ENCODE measurements at places on chromosomes 13 and 19. TPM values are rescaled to one million over a fixed set of nuclear protein-coding genes. Genes with fewer than 3 reads are reported as not detected.

GRCh38 chr13:70960841-70961443 lies 852.7 kb upstream of the KLHL1 start:
- H3K4me1 ChIP-seq: no peaks in the 10 kb centered on the region
- peak; percentile 21 for DNase-seq
- no peaks in the 10 kb centered on the region for H3K27me3 ChIP-seq
- H3K4me3 ChIP-seq: no peak overlapping the region
- no peak overlapping the region for H3K27ac ChIP-seq

DNA sequence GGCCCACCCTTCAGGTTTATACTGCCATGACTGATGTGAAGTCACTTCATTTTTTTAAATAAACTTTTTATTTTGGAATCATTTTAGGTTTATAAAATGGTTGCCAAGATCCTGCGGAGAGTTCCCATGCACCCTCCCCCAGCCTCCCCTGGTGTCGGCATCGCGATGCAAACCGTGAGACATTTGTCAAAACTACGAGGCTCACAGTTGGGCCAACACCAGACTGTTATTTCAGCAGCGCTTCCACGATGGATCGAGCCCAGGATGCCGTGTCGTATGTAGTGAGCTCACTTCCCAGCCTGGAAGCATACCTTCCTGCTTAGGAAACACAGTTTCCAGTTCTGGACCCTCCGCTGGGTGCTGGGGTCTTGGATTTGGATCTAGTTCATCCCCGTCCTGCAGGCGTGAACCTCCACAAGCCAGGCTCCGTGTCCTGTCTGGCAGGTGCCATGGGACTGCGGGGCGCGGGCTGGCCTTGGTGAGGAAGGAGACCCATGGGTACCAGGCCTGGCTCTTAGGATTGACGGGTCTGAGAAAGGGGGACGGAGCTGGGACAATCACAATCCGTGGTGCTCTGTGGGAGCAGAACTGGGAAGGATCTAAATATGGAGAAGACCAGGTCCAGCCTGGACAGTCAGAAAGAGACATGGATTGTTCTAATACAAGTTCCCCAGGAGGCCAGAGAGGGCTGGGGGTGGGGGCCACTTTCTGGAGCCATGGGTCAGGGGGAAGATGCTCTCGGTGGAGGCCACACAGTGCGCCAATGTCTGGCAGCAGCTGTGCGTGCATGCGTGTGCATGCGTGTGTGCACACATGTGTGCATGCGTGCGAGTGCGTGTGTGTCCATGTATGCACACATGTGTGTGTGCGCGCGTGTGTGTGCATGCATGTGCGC lies 2.4 kb upstream of the SBK2 start:
- H3K27ac ChIP-seq: no peak overlapping the region
- DNase-seq: no peak
- H3K27me3 ChIP-seq: no peaks in the 10 kb centered on the region
- no peak overlapping the region for H3K4me3 ChIP-seq
- no peaks in the 10 kb centered on the region for H3K4me1 ChIP-seq

GRCh38 chr13:85386424-85386823 lies 412.8 kb downstream of the SLITRK6 start:
- no peak overlapping the region for H3K4me3 ChIP-seq
- H3K4me1 ChIP-seq: no peaks in the 10 kb centered on the region
- no peaks in the 10 kb centered on the region for H3K36me3 ChIP-seq
- no peak for DNase-seq

DNA sequence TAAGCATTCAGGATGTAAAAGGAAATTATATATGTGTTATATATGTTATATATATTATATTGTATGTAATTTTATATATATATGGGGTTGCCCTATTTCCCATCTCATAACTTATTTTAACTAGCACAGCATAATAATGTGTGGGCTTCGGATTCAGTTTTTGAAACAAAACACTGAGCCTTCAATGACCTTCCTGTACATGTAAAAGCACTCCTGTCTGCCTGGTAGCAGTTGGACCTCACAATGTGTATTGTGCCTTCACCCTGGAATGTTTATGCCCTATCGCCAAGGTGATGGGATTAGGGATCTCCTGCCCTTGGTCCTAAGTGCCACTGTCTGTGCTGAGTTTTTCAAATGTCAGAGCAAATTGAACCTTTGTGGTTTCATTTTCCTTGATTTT lies 968.8 kb downstream of the TUBA3C start:
- H3K27me3 ChIP-seq: no peaks in the 10 kb centered on the region
- no peak overlapping the region for H3K4me3 ChIP-seq
- no peaks in the 10 kb centered on the region for H3K4me1 ChIP-seq
- H3K27ac ChIP-seq: no peak overlapping the region

GRCh38 chr19:34481861-34482379 lies 362 bp downstream of the WTIP start:
- DNase-seq: no peak
- no peak overlapping the region for H3K4me3 ChIP-seq
- H3K27ac ChIP-seq: no peak overlapping the region
- peaks cover 38% of the 10 kb centered on the region for H3K27me3 ChIP-seq
- no peaks in the 10 kb centered on the region for H3K4me1 ChIP-seq

- H3K27me3 ChIP-seq: no peaks in the 10 kb centered on the region
- no peak for DNase-seq
- peak overlapping the region; percentile 18 for H3K27ac ChIP-seq
- H3K36me3 ChIP-seq: peaks cover 71% of the 10 kb centered on the region
- H3K4me1 ChIP-seq: peaks cover 66% of the 10 kb centered on the region
Observed at GRCh38 chr19:17112700-17113099, 37.1 kb downstream of the MYO9B start.

DNA sequence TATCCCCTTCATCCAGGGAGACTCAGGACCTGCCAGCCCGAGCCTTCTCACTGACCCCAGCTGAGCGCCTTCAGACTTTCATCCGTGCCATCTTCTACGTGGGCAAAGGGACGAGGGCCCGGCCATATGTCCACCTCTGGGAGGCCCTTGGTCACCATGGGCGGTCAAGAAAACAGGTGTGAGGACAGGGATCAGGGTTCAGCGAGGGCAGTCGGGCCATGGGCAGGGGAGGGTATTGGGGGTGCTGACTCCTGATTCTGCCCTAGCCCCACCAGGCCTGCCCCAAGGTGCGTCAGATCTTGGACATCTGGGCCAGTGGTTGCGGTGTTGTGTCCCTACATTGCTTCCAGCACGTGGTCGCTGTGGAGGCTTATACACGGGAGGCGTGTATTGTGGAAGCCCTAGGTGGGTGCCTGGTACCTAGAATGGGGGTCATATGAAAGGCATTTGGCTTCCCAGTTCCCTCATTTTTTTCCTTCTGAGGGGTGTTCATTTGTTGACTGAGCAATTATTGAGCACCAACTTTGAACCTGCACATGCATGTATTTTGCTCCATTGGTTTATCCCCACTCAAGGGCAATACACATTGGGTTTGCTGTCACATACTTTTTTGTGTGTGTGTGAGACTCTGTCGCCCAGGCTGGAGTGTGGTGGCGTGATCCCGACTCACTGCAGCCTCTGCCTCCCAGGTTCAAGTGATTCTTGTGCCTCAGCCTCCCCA lies 3.9 kb downstream of the ANKLE1 start:
- no peak overlapping the region for H3K27ac ChIP-seq
- H3K36me3 ChIP-seq: peaks cover 17% of the 10 kb centered on the region
- H3K27me3 ChIP-seq: peaks cover 4% of the 10 kb centered on the region
- DNase-seq: no peak
- H3K4me1 ChIP-seq: peaks cover 14% of the 10 kb centered on the region

DNA sequence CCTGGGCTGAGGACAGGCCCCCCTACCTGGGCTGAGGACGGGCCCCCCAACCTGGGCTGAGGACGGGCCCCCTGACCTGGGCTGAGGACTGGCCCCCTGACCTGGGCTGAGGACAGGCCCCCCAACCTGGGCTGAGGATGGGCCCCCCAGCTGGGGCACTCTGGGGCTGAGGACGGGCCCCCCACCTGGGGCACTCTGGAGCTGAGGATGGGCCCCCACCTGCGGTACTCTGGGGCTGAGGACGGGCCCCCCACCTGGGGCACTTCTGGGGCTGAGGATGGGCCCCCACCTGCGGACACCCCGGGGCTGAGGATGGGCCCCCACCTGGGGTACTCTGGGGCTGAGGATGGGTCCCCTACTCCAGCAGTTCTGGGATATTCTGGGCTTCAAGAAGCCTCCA lies 65.5 kb downstream of the RASA3 start:
- DNase-seq: no peak
- peaks cover 53% of the 10 kb centered on the region for H3K4me1 ChIP-seq
- H3K27ac ChIP-seq: peak overlapping the region; percentile 79
- H3K27me3 ChIP-seq: no peaks in the 10 kb centered on the region
- H3K4me3 ChIP-seq: peak overlapping the region; percentile 49

DNA sequence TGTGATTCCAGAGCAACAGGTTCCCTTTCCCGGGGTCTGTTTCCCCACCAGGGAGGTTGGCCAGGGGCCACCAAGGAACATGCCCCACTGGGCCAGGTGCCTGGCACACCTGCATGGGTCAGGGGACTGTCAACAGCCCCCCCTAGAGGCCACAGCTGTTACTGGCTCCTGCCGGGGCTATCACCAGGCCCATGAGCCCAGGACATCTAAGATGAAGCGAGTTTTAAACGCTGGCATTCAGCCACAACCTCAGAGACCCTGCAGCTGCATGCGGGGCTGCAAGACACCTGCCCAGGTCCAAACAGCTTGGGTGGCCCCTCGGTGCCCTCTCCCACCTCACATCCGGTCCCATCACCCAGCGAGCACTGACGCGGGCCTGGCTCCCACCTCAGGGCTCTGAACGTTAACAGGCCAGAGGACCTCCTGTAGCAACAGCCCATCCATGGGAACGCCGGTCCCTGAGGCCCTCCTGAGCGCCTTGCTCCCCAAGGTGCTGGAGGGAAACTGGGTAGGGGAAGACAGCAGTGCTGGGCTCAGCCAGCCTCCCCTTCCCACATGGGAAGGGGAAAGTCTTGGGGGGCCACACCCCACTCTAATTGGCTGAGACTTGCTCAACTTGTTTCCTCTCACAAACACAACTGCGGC lies 12.0 kb downstream of the KHSRP start:
- no peaks in the 10 kb centered on the region for H3K4me1 ChIP-seq
- H3K27ac ChIP-seq: no peak overlapping the region
- peaks cover 27% of the 10 kb centered on the region for H3K36me3 ChIP-seq
- H3K27me3 ChIP-seq: no peaks in the 10 kb centered on the region
- DNase-seq: peak; percentile 54

DNA sequence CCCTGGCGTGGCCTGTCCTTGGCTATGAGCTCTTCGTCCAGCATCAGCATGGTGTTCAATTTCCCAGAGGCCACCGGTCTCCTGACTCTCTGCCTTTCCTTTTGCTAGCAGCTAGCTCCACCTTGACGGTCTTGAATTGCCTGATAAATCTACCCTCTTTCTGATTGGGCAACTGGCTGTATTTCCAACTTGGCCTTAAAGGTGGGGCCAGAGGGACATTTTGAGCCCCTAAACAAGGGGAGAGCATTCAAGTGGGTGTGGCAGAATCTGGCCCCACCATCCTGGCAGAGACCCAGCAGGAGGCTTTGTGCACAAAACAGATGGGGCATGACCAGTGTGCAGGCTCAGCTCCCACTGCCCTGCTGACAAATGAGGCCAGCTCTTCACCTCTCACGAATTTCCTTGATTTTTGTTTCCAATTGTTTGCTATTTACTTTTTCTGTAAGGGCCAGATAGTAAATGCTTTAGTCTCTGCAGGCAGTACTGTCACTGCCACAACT lies 148.9 kb upstream of the VSTM2B start:
- DNase-seq: no peak
- H3K4me3 ChIP-seq: no peak overlapping the region
- H3K27ac ChIP-seq: no peak overlapping the region
- H3K4me1 ChIP-seq: no peaks in the 10 kb centered on the region
- no peaks in the 10 kb centered on the region for H3K36me3 ChIP-seq

- no peaks in the 10 kb centered on the region for H3K4me1 ChIP-seq
- no peak for DNase-seq
- no peaks in the 10 kb centered on the region for H3K36me3 ChIP-seq
- no peaks in the 10 kb centered on the region for H3K27me3 ChIP-seq
- H3K4me3 ChIP-seq: no peak overlapping the region
- no peak overlapping the region for H3K27ac ChIP-seq
Observed at GRCh38 chr13:79913141-79913827, 427.6 kb downstream of the SPRY2 start.

- H3K4me1 ChIP-seq: no peaks in the 10 kb centered on the region
- no peak overlapping the region for H3K27ac ChIP-seq
- no peak for DNase-seq
- H3K36me3 ChIP-seq: no peaks in the 10 kb centered on the region
- no peak overlapping the region for H3K4me3 ChIP-seq
Observed at GRCh38 chr13:86066611-86067365, 267.6 kb upstream of the SLITRK6 start.

GRCh38 chr13:112202966-112203365 lies 136.0 kb downstream of the SOX1 start:
- H3K27me3 ChIP-seq: peaks cover 31% of the 10 kb centered on the region
- no peak overlapping the region for H3K27ac ChIP-seq
- no peaks in the 10 kb centered on the region for H3K36me3 ChIP-seq
- H3K4me3 ChIP-seq: no peak overlapping the region
- no peak for DNase-seq

DNA sequence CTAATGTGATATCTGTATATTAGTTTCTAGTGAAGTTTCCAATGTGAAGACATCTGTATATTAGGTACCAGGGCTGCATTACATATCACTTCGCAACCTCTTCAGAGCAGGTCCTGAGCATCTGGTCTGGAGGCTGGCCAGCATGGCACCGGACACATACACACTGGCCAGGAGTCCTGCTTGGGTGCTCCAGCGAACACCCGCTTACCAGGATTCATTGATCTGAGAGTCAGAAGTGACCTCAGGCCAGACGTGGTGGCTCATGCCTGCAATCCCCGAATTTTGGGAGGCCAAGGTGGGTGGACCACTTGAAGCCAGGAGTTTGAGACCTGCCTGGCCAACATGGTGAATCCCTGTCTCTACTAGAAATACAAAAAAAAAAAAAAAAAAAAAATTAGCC lies 93.0 kb upstream of the IRS2 start:
- no peaks in the 10 kb centered on the region for H3K27me3 ChIP-seq
- no peak overlapping the region for H3K27ac ChIP-seq
- H3K4me3 ChIP-seq: no peak overlapping the region
- H3K4me1 ChIP-seq: no peaks in the 10 kb centered on the region
- H3K36me3 ChIP-seq: no peaks in the 10 kb centered on the region
- DNase-seq: no peak

DNA sequence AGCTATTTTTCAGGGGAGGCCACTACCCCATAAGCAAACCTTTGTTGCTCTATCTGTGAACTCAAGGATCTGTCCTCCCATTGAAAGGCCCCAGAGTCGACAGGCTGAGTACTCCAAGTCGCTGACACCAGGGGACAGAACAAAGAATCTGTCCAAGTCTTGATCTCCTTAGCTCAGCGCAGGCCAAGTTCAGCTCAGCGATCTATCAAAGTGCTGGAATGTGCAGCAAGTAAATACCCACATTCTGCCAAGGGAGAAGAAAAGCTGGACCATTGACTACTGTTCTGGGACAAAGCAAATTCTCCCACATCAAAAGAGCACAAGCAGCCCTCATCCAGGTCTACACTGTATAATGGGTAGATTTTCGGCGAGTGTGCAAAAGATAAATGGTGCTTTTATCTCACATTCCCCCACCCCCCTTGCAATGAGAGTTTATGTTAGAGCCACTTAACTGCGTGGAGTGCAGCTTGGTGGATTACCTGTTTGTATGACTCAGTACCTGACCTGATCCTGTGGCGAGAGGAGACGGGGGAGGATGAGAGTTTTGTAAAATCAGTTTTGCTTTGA lies 391.7 kb upstream of the SGCG start:
- no peak for DNase-seq
- no peak overlapping the region for H3K27ac ChIP-seq
- H3K27me3 ChIP-seq: no peaks in the 10 kb centered on the region
- no peak overlapping the region for H3K4me3 ChIP-seq
- H3K36me3 ChIP-seq: no peaks in the 10 kb centered on the region

KCNK6 gene
- total RNA-seq: 13.7 TPM

CNFN gene
- total RNA-seq: not detected

CBY2 gene
- total RNA-seq: not detected

VWA8 gene
- 16.9 TPM for total RNA-seq

C1QTNF9 gene
- total RNA-seq: not detected

MEIS3 gene
- total RNA-seq: not detected

PEX11G gene
- total RNA-seq: 0.99 TPM

TUBB4A gene
- total RNA-seq: 6.6 TPM
